ENCODE measurements at places on chromosomes 7 and 10. TPM values are rescaled to one million over a fixed set of nuclear protein-coding genes. Genes with fewer than 3 reads are reported as not detected.

- DNase-seq, result no peak
Measured at GRCh38 chr10:97991871-97992270, 38.5 kb downstream of the CRTAC1 start.

DNA sequence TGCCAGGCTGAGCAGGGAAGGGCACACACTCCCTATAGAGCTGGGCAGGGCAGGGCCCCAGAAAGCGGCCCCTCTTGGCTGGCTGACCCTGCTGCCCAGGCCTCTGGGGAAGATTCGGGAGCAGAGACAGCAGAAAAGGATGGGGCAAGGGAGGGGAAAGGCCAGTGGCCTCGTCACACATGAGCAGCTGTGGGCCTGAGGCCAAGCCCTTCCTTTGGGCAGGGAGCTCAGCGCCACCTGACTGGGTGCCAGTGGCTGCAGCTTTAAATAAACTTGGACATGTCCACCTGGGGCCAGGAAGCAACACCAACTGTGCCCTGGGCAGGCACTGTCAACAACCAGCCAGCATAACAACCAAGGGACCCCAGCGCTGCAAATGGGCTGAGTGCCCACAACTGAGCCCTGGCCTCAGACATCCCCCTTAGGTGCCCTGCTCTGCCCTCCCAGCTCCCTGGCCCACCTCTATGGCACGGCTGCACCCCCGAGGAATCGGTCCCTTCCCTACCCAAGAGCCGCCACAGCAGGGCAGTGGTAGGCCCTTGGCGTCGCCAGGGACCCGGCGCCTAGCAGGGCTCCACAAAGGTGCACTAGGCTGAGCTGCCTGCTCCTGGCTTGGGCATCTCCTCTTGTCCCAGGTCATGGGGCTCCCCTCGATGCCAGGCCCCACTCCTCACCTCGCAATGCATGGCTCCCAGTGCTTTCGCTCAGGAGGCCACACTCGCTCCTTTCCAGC lies 2.6 kb downstream of the CAMK2B start:
- DNase-seq, result peak; percentile 52

- DNase-seq, result no peak
Measured at GRCh38 chr7:88075216-88075615, 141.2 kb downstream of the ADAM22 start.

DNA sequence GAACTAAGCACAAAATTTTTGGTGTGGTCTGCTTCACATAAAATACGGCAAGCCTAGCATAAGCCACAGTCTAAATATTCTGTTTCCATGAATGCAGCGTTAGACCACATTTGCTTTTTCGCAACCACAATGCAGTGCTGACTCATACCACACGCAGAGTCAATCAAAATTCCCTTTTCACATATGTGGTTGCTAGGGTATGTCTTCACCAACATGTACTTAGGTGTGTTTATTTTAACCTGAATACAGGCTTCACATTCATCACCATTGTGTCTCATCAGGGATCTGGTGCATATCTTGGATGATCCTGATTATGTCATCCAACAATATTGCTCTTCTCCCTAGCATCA lies 90.8 kb downstream of the CHN2 start:
- no peak for DNase-seq

DNA sequence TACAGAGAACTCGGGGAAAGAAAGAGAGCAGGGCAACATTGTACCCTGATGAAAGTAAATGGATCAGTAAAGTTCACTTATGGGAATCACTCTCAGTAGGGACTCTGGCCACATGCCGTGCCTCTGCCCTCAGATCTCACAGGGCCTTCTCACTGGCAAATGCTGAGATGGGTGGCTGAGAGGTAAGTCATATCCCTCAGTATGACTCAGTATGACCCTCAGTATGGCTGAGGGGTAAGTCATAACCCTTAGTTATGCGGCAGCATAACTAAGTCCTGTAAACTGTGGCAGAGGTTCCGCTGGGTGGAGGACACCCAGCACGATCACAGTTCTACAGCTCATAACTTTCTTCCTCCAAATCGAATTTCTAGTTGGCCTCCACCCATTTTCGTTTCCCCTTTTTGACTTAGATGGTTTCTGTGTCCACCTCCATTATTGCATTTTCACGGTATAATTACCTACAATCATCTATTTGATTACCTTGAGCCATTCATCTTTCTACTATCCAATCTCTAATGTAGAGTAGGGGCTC lies 26.5 kb upstream of the WNT16 start:
- DNase-seq, result peak; percentile 74

DNA sequence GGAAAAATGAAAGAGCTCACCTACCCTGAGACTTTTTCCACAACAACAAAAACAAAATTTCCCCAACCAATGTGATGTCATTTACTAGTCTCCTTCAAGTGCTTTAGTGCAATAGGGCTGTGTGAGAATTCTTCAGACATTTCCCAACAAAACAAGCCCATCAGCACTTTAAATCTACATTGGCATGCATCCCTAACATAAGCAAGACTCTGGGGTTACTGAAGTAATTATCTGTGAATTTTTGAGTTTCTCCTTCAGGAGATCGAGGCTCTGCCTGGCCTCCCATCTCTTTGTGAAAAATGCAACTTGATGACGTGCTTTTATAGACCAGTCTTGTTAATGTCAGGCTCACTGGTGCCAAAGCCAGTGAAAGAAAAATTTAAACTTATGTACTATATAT lies 255.6 kb downstream of the GFRA1 start:
- DNase-seq, result no peak

GRCh38 chr10:17673471-17674061 lies 29.6 kb downstream of the STAM start:
- DNase-seq, result peak; percentile 68

- peak; percentile 14 for DNase-seq
Measured at GRCh38 chr10:10830293-10830986, 187.2 kb upstream of the CELF2 start.

GRCh38 chr10:128730922-128731321 lies 604.7 kb upstream of the MKI67 start:
- no peak for DNase-seq

GRCh38 chr10:121497513-121498470 lies 100.5 kb downstream of the FGFR2 start:
- DNase-seq, result no peak

- DNase-seq, result no peak
Measured at GRCh38 chr10:14259696-14260566, 70.8 kb downstream of the FRMD4A start.

SOSTDC1 gene
- under 0.01 TPM for total RNA-seq

ACBD7 gene
- total RNA-seq, result 0.72 TPM

SP8 gene
- total RNA-seq, result not detected

C10orf105 gene
- not detected for total RNA-seq

PDE6C gene
- total RNA-seq, result not detected

CPN1 gene
- total RNA-seq, result not detected

NEUROD6 gene
- not detected for total RNA-seq

ITPRID1 gene
- not detected for total RNA-seq
